Melanocyte of skin (primary cell): ENCODE measurements at places on chromosomes 2 and 18. TPM values are rescaled to one million over a fixed set of nuclear protein-coding genes. Genes with fewer than 3 reads are reported as not detected.

The FBXO36 gene
- 2.9 and 3.0 TPM in 2 replicates for total RNA-seq

The ERLEC1 gene
- total RNA-seq = 45.1 and 93.8 TPM in 2 replicates

The WIPF1 gene
- 18.9 and 24.0 TPM in 2 replicates for total RNA-seq

The CTAGE1 gene
- total RNA-seq = not detected in 2 replicates

The AKAIN1 gene
- total RNA-seq = not detected in 2 replicates

The GPR17 gene
- under 0.01 and 0.36 TPM in 2 replicates for total RNA-seq

The HOXD1 gene
- total RNA-seq = not detected in 2 replicates

The PTPRM gene
- total RNA-seq = 74.6 and 91.2 TPM in 2 replicates

The EGR4 gene
- not detected in 2 replicates for total RNA-seq

The UGP2 gene
- total RNA-seq = 29.6 and 47.3 TPM in 2 replicates

The CD28 gene
- not detected in 2 replicates for total RNA-seq

The KYNU gene
- 157 and 177 TPM in 2 replicates for total RNA-seq

The DYNAP gene
- not detected in 2 replicates for total RNA-seq

The MAP3K19 gene
- total RNA-seq = not detected in 2 replicates

The MAB21L4 gene
- total RNA-seq = not detected in 2 replicates
